ENCODE measurements at places on chromosomes 7 and 10. TPM values are rescaled to one million over a fixed set of nuclear protein-coding genes. Genes with fewer than 3 reads are reported as not detected.

ADCYAP1R1 gene
- total RNA-seq: 24.1 TPM

DNAJC9 gene
- total RNA-seq: 10.2 TPM

BLOC1S2 gene
- total RNA-seq: 21.1 TPM

COL13A1 gene
- total RNA-seq: 4.4 TPM

CALCR gene
- total RNA-seq: not detected

CLRN3 gene
- total RNA-seq: not detected

- H3K4me1 ChIP-seq: no peaks in the 10 kb centered on the region
- no peak overlapping the region for H3K4me3 ChIP-seq
- H3K27ac ChIP-seq: no peak overlapping the region
- no peak for DNase-seq
Measured at GRCh38 chr7:153701678-153702077, 350.5 kb upstream of the DPP6 start.

DNA sequence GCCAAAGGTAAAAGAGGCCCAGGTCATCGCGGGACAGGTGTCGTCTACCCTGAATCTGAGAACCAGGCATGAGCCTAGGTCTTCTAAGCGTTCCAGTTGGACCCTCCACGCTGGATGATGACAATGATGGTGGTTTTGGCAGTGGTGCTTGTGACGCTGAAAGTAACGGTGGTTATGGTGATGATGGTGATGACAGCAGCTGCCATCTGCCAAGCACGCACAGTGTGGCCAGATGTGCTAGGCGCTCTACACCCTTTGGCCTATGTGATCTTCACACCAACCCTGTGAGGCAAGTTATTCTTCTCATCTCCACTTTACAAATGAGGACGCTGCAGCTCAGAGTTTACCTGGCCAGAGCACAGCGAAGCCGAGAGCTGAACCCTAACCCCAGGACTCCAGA, 93.9 kb downstream of the FAM53B start:
- peak overlapping the region; percentile 85 for H3K27ac ChIP-seq
- no peaks in the 10 kb centered on the region for H3K27me3 ChIP-seq
- H3K36me3 ChIP-seq: no peaks in the 10 kb centered on the region
- DNase-seq: no peak

GRCh38 chr10:27356738-27357137, 116.1 kb upstream of the ACBD5 start:
- no peaks in the 10 kb centered on the region for H3K4me1 ChIP-seq
- DNase-seq: no peak
- H3K36me3 ChIP-seq: no peaks in the 10 kb centered on the region
- no peak overlapping the region for H3K4me3 ChIP-seq
- no peak overlapping the region for H3K27ac ChIP-seq

DNA sequence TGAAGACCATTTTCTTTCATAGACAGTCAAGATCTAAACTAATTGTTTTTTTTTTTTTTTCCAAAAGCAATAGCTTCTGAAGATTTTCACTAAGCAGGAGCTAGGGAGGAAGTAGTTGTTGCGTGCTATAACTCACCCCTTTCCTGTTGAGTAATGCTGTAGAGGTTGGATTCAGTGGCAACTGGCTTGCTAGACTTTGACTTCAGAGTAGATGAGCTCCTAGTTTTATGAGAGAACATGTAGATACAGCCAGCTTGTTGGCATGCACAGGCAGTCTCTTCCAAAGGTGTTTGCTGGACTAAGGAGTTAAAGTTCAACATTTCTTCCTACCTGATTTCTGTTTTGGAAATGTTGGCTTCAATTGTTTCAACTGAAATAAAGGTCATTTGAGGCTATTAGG, 66.2 kb upstream of the MXI1 start:
- DNase-seq: no peak
- no peaks in the 10 kb centered on the region for H3K27me3 ChIP-seq
- H3K36me3 ChIP-seq: no peaks in the 10 kb centered on the region
- peaks cover 6% of the 10 kb centered on the region for H3K4me1 ChIP-seq

DNA sequence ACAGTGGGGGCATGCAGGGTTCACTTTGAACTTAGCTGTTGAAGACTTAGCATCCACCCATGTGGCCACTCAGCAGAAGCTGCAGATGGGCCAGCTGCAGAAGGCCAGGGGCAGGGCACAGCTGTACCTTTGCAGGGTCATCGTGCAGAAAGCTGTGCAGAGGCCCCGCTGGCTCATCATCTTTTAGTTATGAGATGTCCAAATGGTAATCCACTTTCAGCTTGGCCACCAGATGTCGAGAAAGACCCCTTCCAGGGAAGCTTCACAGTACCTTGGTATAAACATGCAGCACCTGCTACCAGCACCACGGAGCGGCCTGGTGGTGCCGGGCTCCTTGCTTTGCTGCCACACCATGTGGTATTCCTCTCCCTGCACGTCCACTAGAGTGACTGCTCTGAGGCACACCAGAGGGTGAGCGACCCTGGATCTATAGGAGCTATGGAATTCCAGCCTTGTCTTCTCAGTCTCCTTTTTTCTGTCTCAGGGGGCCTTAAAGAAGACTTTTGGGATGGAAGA, 74.2 kb upstream of the LAMB4 start:
- H3K27me3 ChIP-seq: no peaks in the 10 kb centered on the region
- no peak for DNase-seq
- H3K36me3 ChIP-seq: no peaks in the 10 kb centered on the region
- H3K4me1 ChIP-seq: no peaks in the 10 kb centered on the region
- H3K27ac ChIP-seq: no peak overlapping the region
- no peak overlapping the region for H3K4me3 ChIP-seq

GRCh38 chr10:44627591-44628354, 242.9 kb upstream of the CXCL12 start:
- no peaks in the 10 kb centered on the region for H3K27me3 ChIP-seq
- H3K4me3 ChIP-seq: no peak overlapping the region
- H3K4me1 ChIP-seq: no peaks in the 10 kb centered on the region
- no peak for DNase-seq
- H3K36me3 ChIP-seq: no peaks in the 10 kb centered on the region

DNA sequence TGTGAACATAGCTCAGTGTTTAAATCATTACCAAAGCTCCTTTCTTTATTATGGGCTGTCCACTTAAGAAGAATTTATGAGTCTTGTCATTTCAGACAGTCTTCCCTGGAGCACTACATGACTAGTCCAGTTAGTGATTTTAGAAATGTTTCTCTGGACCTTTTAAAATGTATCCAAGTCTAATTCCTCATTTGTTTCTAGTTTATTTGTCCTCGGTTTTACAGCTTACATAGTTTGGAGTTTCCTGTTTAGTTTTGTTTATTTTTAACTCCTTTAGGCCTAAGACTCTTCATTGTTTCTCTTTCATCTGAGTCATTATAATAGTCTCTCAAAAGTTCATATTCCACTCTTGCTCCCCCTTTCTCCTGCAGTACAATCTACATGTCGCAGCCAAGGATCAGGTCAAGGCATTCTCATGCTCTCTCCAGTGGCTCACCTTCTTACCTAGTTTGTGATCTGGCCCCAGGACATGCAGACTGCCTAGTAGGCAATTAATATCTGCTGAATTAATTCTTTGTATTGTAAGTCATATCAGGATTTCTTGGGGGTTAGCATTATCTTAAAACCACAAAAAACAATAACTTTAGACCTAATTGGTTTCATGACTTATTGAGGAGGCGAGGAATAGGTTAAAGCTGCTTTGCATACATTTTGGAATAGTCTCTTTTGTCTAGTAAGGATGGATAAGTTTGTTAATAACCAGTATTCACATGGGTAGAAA, 93.8 kb downstream of the MAPK8 start:
- no peak for DNase-seq
- no peaks in the 10 kb centered on the region for H3K27me3 ChIP-seq
- no peaks in the 10 kb centered on the region for H3K36me3 ChIP-seq
- H3K4me3 ChIP-seq: no peak overlapping the region
- H3K4me1 ChIP-seq: peaks cover 34% of the 10 kb centered on the region
- H3K27ac ChIP-seq: no peak overlapping the region

Data from sigmoid colon (tissue), 7 donors.